Stimulated activated CD4-positive, alpha-beta T cell treated with anti-CD3 and anti-CD28 coated beads, Interleukin-1b, Interleukin-23, amount 100 ng/mL, for 1 hour (primary cell): ENCODE measurements at places on chromosomes 4 and X.

GRCh38 chr4:1493540-1494287 lies 87.5 kb upstream of the NKX1-1 start:
- DNase-seq, result no peak

GRCh38 chr4:187286525-187286924 lies 562.9 kb upstream of the FAT1 start:
- DNase-seq, result no peak

DNA sequence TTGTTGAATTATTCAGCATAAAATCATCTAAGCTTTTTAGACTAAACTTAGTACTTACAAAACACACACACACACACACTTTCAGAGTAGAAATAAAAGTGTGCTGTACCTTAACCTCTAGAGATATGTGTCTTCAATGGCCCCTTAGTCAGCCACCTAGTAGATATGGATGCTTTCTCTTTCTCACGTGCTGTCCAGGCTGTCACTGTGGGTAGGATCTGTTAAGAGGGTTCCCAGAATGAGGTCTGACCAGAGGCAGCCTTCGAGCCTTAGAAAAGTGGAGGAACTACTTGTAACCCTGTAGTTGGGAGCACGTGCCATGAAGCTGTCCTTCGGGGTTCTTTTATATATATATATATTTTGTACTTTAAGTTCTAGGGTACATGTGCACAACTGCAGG lies 117.9 kb downstream of the COL4A5 start:
- no peak for DNase-seq

DNA sequence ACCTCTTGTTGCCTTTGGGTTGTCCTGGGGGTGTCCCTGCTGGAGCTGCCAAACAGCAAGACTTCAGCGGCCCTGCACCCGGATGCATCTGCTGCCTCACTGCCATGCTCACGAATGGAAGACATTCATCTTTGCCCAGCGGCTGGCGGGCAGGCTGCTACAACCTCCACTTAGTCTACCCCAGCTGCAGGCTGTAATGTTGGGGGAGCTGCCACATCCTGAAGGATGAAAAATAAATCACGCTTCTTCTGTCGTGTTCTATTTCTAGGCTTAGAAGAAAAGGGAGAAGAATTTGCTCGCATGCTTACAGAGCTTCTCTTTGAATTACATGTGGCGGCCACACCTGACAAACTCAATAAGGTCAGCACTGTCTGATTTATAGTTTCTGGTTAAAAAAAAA lies 61.4 kb downstream of the FAM114A1 start:
- no peak for DNase-seq

GRCh38 chrX:30620980-30621618 lies 32.1 kb upstream of the GK start:
- no peak for DNase-seq

GRCh38 chr4:1531683-1532548 lies 125.7 kb upstream of the NKX1-1 start:
- DNase-seq, result no peak
